ENCODE measurements at places on chromosomes 3 and 15.

GRCh38 chr15:29050870-29051269 lies 165.1 kb downstream of the APBA2 start:
- DNase-seq: no peak

DNA sequence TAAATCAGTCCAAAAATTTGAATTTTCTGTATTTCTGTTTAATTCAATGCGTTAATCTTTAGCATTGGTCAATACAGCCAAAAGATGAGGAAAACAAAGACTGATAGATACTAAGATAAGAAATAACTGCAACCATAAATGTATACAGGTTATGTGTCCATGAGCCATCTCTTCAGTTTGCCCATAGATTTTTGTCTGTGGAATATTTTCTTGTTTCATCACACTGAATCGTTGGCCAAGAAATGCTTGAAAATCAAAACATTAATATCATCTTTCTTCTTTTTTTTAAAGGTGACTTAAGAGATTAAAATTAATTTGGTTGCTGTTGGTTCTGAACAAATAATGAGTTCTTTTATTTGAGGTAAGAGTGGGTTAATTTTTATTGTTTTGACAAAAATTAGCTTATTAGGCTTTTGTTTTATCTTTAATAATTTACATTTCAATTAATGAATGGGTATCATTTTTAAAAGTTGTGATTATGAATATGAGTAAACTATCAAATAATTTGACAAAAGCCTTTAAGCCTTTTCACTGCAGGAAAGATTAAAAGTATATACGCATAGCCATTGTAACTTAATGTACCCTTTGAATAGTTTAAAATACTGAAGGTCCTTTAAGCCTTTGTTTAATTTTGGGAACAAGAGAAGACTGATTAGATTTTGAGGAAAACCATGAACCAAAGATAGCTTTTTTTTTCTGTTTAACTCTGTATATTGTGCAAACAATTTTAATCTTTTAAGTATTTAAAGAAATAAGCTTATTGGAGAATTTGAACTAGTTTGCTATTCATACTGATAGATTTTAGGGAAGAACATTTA lies 14.7 kb upstream of the CHD2 start:
- no peak for DNase-seq

DNA sequence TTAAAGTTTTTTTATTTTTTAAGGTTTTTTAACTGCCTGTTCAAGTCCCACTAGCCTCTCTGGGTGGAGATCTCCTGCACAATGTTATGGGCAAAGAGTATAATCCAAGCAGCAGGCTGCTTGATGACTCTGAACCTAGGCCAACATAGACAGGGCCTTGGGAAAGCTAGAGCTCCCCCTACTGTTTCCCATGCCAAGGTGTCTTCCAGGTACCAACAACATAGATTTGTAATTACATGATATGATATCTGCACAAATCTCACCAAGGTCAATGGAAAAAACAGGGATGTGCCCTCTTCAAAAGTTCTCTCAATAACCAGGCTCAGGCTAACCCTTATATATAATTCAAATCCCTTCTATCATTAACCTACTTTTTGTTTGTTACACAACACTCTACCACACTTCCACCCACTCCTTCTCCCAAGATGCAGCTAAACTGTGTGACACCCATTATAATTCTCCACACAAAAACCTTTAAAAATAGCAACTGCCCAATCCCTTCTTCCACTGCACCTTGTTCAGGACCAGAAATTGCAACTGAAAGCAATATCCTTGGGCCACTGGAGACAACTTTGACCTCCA lies 43.8 kb downstream of the RBM15B start:
- peak; percentile 30 for DNase-seq

GRCh38 chr3:65619451-65619881 lies 419.3 kb downstream of the MAGI1 start:
- DNase-seq: no peak

DNA sequence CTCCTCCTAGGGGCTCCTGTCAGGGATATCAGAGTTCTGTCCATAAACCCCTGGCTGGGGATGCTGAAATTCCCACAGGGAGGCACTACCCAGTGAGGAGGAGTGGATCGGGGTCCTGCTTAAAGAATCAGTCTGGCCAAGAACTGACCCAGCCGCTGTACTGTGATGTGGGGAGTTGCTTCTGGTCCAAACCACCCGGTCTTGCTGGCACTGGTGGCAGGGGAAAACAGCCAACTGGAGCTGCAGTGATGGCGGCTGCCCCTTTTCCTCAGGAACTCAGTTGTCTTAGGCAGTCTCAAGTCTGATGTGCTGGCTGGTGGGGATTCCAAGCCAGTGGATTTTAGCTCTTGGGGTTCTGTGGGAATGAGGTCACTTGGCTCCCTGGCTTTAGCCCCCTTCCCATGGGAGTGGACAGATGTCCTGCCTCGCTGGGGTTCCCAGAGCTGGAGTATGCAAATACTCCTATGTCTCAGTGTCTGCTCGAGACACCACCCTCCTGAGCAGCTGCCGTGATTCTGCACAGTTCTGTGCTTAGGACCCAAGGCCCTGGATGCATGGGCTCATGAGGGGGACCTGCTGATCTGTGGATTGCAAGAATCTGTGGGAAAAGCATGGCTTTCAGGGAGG lies 97.1 kb downstream of the SLC25A26 start:
- DNase-seq: no peak

DNA sequence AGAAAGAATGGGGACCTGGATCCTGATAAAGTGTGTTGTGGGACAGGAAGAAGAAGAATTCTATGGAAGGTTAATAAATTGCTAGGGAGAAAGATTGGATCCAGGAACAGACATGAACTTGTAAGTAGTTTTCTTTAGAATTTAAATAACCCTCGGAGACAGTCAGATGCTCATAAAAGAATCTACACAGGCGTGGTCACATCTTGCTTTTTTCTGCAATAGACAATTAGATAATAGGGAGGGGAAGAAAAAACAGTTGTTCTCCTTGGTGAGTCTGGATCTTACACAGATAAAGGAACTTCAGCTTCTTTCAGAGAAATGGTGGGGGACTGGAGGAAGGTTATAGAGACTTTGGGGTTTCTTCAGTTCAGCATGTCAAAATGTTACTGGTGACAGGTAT lies 232.6 kb downstream of the ALCAM start:
- DNase-seq: no peak

DNA sequence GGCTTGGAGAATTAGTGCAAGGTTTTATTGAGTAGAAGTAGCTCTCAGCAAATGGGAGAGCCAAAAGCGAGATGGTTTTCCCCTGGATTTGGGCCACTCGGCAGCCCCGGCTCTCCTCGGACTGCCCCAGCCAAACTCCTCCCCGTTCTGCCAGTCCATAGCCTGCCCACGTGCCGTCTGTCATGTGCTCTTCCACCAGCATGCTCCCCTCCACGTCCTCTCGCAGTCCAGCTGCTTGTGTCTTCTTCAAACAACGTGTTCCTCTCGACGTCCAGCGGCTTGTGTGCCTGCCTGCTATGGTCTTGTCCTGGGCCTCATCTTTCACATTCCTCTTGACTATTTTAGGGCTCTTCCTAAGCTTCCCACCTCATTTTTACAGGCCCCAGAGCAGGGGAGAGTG lies 16.7 kb upstream of the SECISBP2L start:
- DNase-seq: no peak

GRCh38 chr3:110318108-110318507 lies 753.5 kb upstream of the NECTIN3 start:
- DNase-seq: no peak

DNA sequence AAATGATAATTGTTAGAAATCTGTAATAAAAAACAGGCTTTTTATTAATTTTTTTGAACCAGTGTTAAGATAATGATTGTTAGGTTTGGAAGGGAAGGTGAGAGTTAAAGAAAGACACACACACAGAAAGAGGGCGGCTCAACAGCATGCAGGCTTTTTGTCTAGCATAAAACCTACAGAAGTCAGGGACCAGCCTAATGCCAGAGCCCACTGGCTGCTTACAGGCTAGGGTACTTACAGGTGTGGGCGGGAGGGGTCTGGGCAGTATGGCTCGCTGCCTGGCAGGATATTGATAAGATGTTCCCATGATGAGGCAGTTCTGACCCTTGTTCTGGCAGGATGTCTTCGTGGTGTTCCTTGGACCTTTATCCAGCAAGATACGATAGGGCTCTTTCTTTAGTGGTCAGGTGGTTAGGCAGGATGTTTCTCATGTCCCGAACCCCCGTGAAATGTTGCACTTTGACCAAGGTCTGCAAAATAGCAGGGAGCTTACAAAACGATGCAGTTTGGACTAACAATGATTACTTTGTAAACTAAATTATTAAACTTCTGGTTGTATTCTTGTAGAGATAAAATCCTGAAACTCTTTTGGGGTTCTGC lies 84.7 kb downstream of the DCUN1D1 start:
- DNase-seq: no peak

DNA sequence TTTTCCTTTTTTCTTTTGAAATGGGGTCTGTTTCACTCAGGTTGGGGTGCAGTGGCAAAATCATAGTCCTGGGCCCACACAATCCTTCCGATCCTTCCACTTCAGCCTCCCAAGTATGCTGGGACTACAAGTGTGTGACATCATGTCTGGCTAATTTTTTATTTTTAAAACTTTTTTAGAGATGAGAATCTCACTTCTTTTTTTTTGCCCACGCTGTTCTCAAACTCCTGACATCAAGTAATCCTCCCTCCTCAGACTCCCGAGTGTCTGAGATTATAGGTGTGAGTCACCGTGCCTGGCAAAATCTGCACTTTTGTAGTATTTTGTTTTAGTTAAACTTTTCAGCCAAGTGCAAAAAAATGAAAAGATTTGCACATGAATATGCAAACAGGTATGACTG lies 171.0 kb downstream of the FNDC3B start:
- DNase-seq: no peak

DNA sequence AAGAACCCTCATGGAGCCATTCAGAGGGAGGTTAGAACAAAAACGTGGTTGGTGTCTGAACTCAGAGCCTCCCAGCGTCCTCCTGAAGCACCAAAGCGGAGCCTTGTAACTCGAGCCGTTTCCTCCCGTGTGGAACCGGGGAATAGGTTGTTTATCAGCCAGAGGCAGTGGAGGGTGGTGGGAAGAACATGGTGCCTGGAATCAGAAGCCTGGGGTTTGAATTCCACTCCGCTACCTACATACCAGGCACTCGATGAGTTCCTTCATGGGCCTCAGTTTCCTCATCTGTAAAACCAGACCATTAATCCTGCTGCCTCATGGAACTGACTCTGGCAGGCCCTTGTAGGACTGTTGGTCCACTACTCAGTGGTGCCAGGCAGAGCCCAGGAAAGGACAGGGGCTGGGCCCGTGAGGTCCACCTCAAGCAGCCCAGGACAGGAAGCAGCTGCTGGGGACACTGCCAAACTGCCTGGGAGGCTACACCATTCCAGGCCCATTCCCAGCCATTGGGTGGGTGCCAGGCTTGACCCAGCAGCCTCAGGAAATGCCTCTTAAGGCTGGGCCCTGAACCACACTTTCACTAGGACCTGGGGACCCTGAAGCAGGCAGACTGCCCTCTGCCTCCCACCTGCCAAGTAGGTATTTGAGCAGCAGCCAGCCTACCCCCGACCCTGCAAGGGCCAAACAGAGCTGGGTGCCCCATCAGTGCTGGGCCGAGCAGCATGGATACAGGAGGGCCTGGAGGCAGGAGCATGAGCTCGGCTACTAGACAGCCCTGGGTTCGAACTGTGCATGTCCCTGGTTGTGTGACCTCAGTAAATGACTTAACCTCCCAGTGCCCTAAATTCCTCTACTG lies 33.4 kb downstream of the PRKCD start:
- DNase-seq: no peak

DNA sequence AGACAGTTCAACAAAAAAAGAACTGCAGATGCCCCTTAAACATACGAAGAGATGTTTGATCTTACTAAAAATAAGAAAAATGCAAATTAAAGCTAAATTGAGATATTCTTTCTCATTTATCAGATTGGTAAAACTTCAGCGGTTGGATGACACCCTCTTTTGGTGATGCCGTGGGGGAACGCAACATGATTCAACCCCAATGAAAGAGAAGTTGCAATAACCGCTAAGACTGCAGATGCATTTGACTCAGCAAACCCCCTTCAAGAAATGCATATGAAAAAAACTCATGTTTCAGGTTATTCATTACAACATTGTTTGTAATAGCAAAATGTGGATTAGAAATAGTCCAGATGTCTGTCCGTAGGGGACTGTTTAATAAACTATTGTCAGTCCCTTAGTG lies 3.6 kb downstream of the KLHL6 start:
- DNase-seq: no peak

All from WTC11 (cell line).